ENCODE measurements at places on chromosomes 12 and 14.
A peak's percentile ranks its signal among the peaks of the same experiment; 100 is the strongest.

- no peak for DNase-seq
Measured at GRCh38 chr12:121121805-121122204, 10.9 kb upstream of the P2RX7 start.

DNA sequence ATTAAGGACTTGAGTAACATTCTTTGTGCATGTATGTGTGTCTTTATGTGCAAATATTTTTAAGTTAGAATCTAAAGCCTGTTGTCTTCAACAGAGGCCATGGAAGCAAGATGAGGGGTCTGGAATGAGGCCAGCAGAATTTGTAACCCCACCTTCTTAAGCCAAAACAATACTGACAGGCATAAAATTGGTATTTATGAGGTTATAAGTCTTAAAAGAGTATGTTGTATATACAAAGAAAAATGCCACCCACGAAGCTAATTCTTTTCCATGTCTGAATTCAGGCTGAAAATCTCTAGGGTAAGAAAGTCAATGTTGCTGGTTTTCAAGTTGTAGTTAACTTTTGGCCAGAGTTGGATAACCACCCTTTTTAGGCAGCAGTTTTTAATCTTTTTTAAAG is 86.2 kb upstream of the TMTC1 start:
- no peak for DNase-seq

DNA sequence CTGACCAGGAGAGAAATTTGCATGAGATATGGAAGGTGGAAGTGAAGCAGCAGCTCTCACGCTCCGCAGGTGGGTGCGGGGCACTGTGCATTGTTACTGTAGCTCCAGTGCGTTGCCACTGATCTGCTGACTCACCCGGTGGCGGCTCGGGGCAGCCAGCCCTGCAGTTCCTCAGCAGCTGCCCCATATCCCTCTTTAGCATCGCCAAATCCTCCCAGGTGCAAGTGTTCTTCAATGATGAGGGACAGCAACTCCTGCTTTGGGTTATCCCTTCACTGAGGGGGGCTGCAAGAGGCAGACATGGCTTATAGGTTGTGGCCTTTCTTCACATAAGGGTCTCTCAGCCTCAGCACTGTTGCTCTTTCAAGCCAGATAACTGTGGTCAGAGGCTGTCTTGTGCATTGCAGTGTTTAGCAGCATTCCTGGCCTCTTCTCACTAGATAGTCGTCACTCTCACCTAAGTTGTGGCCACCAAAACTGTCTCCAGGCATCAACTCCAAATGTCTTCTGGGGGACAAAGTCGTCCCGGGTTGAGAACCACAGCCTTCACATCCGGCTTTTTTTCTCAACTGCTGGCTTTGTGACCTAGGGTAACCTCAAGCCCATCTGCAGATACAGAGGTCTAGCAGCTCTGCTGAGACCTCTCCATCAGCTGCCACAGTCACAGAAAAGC is 180.8 kb downstream of the EFCAB11 start:
- peak; percentile 21 for DNase-seq

GRCh38 chr12:2853626-2854025 is 3.2 kb downstream of the TEX52 start:
- DNase-seq, result peak; percentile 31

- DNase-seq, result no peak
Measured at GRCh38 chr12:110889361-110889760, 31.0 kb downstream of the MYL2 start.

DNA sequence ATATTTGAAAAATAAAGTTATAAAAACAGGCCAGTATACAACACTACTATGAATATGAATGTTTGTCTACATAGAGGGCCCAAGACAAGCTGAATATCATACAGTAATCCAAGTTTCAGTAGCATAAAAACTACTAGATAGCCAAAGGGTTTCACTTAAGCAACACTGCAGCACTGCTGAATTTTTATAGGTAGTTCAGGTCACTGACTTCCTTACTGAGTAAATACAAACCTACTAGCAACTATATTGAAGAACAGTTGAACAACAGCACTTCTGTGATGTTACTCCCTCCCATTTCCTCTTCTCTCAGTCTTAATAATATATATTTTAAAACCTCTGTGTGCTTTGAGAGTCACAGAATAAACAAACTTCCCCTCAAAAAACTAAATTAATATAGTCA is 42.7 kb downstream of the GTF2A1 start:
- DNase-seq, result no peak

DNA sequence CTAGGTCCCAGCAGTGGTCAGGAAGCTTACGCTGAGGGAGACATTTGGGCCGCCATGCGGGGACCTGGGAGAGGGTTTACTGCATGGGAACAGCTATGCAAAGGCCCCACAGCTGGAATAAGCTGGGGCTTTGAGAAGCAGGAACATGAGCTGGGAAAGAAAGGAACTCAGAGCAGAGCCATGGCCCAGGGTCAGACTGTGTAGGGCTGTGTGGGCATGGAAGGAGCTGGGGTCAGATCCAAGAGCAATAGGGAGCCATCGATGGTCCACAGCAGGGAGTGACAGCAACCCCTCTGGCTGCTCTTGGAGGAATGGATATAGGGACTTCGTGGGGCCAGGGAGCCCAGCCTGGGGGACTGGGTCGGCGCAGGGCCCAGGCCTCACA is 151.6 kb downstream of the ADGRD1 start:
- no peak for DNase-seq

GRCh38 chr12:42370013-42370412 is 44.0 kb downstream of the PPHLN1 start:
- DNase-seq, result no peak

DNA sequence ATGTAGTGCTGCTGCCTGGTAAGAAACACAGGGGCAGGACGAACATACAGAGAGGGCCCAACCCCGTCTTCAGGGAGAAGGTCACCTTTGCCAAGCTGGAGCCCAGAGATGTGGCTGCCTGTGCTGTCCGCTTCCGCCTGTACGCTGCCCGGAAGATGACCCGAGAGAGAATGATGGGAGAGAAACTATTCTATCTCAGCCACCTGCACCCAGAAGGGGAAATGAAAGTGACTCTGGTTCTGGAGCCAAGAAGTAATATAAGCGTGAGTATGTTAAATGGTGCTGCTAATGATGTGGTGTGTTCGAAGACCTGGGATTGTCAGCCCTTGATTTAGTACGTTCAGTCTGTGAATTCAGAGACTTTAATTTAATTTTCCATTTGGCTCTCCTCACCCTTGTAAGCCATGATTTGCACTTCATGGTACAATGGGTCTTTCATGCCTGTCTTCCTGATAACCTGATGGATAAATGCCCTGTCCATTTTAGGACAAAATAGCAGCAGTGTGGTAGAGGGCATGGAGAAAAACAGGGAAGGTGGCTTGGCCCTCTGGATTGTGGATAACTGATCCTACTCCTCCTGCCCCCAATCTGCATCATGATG is 318.9 kb downstream of the SNAPC1 start:
- no peak for DNase-seq

DNA sequence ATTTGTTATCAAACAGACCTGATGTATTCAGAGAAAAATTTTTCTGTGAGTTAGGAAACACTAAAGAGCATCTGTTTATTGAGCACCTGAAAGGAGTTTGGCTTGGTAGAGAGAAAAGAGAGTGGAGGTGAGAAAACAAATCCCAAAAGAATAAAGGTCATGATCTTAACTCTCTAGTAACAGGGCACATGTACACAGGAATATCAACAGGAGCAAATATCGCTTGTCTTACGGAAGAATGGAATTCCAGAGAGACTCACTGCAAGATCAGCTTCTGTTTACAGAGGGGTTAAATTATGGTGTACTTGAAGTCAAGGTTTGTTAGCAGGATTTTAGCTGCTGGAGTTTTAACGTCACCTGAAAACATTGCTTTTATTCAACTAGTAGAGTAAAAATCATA is 78.8 kb downstream of the SPPL3 start:
- no peak for DNase-seq

- DNase-seq, result no peak
Measured at GRCh38 chr14:93691042-93691780, 97.1 kb downstream of the PRIMA1 start.

- no peak for DNase-seq
Measured at GRCh38 chr14:80037349-80037748, 174.0 kb downstream of the DIO2 start.

DNA sequence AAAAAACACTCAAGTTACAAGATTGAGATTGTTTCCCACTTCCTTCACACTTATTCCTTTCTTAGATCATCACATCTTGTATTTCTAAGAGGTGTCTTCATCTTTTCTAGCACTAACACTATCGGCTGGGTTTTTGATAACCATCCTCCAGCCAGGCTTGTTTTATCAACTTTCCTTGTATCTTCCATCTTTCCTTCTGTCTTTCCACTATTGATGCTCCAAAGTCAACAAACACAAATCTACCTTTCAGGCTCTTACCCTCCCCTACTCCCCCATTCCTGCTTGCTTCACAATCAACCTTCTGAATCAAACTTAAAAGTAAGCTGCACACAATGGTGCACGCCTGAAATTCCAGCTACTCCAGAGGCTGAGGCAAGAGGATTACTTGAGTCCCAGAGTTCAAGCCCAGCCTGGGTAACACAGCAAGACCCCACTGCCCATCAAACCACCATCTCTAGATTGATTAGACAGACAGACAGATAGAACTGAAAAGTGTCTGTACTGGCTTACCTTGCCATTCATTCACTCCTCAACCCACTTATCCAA is 12.9 kb downstream of the MED13L start:
- DNase-seq, result no peak

DNA sequence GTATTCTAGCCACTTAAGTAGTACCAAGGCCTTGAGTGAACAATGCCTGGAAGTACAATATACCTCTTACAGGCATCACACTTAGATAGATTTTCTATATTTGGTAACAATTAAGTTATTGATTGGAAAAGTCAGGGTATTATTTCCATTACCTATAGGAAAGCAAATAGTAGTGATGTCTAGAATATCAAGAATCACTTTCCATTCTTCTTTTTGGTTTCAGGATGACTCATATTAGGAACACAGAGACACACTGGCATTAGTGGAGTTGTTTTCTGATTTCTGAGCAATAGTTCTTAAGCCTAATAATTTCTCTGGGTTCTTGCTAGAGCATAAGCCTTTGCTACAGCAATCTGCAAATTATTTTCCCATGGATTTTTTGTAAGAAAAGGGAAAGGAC is 1640.0 kb upstream of the SEL1L start:
- DNase-seq, result no peak

DNA sequence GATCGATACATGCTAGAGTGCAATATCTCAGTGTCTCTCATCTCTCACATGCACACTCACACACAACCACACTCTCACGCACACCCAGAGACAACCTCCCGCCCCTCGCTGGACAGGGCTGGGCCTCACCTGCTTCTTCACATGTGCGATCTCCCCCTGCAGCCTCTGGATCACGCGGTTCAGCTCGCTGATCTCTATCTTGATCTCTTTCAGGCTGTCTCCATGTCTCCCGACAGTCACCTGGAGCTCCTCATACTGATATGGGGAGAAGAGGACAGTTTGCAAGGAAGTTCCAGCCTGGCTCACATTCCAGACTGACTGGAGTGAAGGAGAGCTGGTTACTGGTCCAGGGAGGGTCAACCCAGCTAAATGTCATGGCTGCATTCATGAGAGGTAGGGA is 4.4 kb downstream of the KRT2 start:
- DNase-seq, result no peak

DNA sequence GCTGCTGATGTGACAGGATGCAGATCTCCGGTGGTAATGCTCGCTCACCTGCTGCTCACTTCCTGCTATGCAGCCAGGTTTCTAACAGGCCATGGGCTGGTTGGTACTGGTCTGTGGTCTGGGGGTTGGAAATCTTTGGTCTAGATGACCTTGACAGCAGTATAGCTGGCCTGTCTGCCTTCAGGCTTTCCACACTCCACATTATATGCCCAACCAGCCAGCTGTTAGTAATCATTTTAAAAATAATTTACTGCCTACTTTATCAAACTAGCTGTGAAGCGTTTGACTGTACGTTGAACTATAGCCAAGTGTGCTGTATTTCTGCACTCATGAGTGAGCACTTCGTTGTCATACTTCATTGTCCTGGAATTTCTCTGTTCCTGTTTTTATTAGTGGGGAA is 424.0 kb upstream of the GARIN6 start:
- DNase-seq, result no peak

DNA sequence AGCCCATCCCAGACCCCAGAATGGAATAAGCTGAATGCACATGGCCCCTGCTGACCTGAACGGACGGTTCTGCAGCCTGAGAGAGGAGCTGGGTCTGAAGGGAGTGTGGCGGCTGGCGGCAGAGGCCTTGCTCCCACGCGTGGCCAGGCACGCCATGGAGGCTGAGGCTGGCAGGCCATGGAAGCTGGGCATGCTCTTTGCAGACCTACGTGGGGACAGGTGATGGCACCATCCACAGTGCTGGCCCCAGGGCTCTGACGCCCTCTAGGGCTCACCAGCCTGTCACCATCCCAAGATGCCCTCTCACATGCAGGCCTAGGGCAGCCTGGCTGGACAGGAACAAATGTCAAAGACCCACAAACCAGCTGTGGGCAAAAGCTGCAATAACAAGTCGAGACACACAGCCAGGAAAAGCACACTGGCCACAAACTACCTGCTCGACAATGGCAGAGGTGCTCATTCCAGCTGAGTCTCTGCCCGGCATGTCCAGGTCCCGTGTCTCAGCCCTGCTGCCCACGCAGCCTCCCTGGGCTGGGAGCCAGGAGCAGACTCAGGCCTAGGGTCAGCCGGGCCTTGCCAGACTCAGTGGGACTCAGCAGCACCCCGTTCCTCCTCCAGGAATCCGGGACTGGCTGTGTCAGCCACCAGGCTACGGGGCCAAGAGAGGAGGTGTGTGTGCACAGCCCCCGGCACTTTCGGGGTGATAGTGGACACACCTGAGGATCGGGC is 19.7 kb downstream of the BTBD6 start:
- no peak for DNase-seq

- DNase-seq, result no peak
Measured at GRCh38 chr14:46344327-46344937, 307.1 kb downstream of the RPL10L start.

GRCh38 chr12:5258926-5259325 is 173.0 kb upstream of the NTF3 start:
- no peak for DNase-seq

GRCh38 chr14:90696720-90697119 is 119.5 kb downstream of the TTC7B start:
- no peak for DNase-seq

GRCh38 chr12:22715254-22715653 is 90.3 kb downstream of the ETNK1 start:
- DNase-seq, result no peak

- DNase-seq, result no peak
Measured at GRCh38 chr14:100114109-100114765, 45.2 kb downstream of the DEGS2 start.

- no peak for DNase-seq
Measured at GRCh38 chr12:114409852-114410600, 4.1 kb upstream of the TBX5 start.

GRCh38 chr12:6927379-6928021 is at the start of gene ATN1:
ATN1 (plus strand) TSS chr12:6927959; CDS start chr12:6934002, 6,043 bp downstream.
- DNase-seq, result peak; percentile 46

DNA sequence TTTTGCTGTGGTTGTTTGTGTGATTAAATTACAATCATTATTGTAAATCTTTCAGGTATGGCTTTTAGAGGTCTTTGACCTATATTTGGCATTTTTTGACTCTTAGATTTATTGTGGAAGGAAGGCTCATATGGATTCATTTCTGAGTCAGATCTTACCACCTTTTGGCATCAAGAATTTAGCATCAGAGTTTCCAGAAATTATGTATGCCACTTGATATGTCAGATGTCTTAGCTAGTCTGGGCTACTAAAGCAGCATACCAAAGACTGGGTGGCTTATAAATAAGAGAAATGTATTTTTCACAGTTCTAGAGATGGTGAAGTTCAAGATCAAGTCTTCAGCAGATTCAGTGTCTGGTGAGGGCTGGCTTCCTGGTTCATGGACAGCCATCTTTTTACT is 129.5 kb upstream of the PZP start:
- DNase-seq, result no peak

- no peak for DNase-seq
Measured at GRCh38 chr14:20667957-20668356, 16.4 kb upstream of the RNASE4 start.

GRCh38 chr12:110670161-110670701 is 18.7 kb downstream of the HVCN1 start:
- DNase-seq, result no peak
